ENCODE measurements at places on chromosomes 4 and X.

DNA sequence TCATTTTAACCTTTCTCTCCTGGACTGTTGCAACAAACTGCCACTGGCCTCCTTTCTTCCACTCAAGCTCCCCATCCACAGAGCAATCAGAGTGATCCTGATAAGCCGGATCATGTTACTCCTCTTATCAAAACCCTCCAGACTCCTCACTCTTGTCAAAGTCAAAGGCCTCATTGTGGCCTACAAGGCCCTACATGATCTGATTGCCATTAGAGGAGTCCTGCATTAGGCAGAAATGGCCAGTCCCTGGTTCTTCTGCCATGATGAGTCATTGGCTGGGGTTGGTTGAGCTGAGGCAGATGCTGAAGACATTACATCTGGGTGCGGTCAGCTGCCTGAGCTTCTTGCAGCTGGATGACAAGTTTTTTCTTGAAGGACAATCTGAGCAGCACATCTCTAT, 32.7 kb upstream of the CASK start:
- peak; percentile 92 for DNase-seq

GRCh38 chr4:99783940-99784339, 32.7 kb upstream of the DAPP1 start:
- no peak for DNase-seq

- no peak for DNase-seq
Observed at GRCh38 chr4:123505095-123506010, 108.8 kb downstream of the SPRY1 start.

DNA sequence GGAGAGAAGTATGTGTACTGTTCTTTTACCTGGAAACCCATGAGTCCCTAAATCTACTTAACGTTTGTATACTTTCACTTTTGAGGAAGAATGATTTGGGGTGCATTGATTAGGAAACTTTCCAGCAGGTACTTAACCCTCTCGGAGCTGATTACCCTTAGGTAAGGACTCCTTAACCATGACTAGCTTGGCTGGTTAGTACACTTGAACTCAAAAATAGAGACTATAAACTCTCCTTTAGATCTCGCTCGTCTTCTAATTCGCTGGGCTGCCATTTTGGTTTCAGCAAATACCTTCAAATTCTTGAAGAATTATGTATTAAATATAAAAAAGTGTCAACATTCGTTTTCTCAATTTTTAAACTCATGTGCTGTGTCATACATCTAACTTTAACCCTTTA, 2.0 kb downstream of the USP9X start:
- DNase-seq: peak; percentile 30

DNA sequence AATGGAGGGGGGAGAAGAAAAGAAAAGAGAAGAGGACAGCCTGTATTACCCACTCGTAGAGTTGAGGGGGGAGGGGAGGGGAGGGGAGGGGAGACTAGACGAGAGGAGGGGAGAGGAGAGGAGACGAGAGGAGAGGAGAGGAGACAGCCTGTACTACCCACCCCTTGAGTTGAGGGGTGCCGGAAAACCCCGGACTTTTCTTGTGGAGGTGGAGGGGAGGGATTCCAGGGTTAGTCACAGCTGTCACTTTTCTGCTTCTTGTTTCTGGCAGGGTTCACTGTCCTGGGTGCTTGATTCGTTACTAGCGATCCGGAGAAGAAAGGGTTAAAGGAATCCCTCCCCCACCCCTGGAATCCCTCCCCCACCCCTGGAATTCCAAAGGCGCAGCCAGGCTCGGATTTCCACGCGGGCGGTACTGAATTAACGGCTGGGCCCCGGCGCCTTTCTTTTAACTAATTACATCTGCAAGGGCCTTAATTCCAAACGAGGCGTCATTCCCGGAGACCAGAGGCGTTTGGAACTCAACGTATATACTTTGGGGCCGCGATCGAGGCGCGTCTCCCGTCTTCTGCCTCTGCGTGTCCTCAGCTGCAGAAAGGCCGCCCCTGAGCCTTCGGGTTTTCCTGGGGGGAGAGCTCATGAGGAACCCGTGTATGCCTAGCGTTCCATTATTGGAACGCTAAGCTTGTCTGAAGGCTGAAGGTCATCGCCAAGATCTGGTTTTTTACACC, 20.1 kb upstream of the CSF2RA start:
- peak; percentile 37 for DNase-seq

GRCh38 chr4:8035371-8035780, 95.7 kb upstream of the AFAP1 start:
- no peak for DNase-seq

GRCh38 chrX:46152756-46153155, 392.5 kb downstream of the ZNF674 start:
- DNase-seq: no peak
